ENCODE measurements at places on chromosomes 6 and 20.

DNA sequence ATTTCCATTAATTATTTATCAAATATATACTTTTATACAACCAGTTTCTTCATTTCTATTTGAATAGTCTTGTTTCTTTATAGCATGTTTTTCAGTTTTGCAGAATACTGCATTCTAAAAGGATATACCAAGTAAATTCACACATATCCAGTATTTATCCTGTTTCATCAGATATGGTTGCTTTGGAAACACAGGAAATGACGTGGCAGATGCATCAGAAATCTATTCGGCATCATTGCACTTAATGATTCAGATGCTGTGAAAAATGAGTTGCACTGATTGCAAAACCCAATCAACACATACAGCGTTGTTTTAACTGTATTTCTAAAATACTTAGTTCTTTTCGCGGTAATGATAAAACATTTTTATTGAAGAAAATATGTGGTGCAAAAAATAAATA is 594.9 kb downstream of the CDH26 start:
- DNase-seq = no peak

- no peak for DNase-seq
Measured at GRCh38 chr6:155062866-155063341, 67.8 kb downstream of the TIAM2 start.

DNA sequence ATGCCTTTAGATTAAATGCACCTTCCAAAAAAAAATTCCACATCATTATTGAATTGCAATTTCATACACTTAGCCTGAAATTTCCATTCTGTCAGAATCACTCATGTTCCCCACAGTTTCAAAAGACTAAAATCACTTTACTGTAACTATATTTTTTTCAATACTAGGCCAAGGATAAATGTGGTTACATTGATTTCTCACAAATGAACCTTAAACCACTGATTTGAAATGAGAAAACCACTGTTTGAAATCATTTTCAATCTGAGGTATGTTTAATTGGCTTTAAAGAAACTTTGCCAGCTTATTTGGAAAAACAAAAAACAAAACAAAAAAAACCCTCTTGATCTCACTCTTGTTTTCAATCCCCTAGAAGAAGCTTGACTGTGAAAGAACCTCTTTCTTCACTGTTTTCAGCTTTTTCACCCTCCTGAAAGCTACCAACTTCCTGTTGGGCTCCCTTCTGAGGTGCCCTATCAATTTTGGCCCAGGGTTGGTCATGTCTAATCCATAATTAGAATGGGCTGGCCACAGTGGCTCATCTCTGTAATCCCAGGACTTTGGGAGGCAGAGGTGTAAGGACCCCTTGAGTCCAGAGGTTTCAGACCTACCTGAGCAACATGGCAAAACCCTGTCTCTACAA is 242.5 kb downstream of the ADGRG6 start:
- DNase-seq = no peak

DNA sequence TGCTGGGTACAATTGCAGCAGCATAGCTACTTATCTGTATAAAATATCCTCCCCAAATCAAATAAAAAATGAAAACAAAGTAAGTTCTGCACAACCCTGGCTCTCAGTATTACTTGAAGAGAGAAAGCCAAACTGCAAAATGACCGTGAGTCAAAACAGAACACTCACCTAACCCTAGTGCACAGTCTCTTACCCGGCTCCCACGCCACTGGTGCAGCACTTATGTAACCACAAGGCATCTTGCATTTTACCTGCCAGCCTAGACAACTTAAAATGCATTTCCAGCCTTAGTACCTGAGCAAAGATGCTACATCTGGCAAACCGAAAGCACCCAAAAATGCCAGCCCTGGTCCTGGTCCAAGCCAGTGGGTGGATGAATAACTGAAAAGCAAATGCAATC is 12.4 kb upstream of the SIRPB1 start:
- DNase-seq = no peak

GRCh38 chr6:53433951-53434285 is 85.2 kb upstream of the ELOVL5 start:
- no peak for DNase-seq

- DNase-seq = no peak
Measured at GRCh38 chr6:137033828-137034227, 10.9 kb downstream of the IL20RA start.

DNA sequence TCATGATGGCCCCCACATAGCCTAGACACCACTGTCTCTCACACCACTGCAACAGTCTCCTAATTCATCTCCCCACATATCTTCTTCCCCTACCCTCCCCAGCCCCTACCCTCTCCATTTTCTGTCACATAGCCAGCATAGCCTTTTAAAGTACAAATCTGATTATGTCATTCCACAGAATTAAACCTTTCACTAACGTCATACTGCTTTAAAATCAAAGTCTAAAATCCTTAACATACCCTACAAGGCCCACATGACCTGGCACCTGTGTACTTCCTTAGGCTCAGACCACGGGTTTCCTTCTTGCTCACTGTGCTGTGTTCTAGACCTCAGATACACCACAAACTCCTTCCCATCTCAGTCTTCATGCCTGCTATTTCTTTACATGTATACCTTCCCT is 5.9 kb downstream of the OSTM1 start:
- DNase-seq = no peak

- DNase-seq = no peak
Measured at GRCh38 chr6:83510791-83511190, 1.5 kb upstream of the PRSS35 start.

DNA sequence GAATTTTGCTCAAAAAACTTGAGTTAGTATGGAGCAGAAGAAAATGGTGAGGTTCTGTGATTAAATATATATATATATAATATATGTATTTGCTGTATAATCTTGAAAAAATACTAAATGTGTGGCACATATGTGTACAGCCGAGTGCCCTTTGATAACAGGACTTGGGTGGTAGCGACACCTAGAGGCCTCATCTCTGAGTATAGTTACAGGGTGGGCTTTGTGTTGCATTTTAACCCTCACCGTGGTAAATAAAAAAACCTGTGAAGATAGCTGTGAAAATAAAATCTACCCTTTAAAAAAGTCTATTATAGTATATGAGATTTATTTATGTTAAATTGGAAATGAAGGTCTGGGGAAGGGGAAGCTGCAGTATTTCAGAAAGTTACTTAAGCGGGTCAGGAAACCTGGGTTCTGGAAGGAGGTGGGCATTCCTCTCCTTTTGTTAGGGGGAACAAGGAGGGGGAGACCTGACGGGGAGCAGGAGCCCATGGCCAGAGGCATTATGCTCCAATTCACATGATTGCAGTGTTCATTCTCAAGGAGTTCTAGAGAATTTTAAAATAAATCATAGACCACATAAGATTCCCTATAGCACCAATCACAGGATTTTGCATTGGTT is 82.7 kb downstream of the SH3BGRL2 start:
- no peak for DNase-seq

GRCh38 chr20:17752459-17752858 is 52.7 kb downstream of the BANF2 start:
- DNase-seq = peak; percentile 57

DNA sequence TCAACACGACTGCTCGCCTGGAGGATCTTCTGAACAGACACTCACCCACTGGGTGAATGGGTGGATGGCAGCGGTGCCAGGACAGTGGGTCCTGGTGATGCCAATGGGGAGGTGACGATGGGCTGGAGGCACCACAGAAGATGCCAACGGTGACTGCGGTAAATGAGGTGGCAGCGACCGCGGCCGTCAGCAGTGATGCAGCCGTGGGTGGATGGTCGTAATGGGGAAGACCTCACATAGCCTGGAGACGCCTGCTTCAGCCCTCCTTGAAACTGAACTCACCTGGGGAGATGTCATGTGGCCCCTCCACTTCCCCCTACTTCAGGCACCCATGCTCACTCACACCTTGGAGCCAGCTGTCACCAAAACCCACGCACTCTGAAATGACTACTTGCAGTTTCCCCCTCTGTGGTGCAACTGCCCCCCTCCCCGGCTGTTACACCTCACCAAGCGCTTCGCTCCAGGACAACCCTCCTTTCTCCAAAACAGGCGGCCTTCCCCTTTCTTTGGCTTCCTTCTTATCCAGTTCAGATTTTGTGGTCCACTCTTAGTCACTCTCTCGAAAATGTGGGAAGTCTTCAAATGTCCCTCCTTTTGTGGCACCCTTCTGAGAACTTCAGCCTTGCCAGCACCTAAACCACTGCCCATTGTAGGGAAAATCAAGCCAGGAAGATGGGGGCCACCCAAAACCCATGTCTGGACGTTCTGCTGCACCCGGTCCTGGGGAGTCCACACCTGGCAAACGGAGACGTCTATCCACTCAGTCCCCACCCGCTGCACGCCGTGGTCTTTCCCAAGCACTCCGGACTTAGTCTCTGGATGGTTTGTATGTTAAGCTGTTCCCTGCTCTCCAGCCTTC is 10.4 kb upstream of the ABHD16B start:
- DNase-seq = no peak

DNA sequence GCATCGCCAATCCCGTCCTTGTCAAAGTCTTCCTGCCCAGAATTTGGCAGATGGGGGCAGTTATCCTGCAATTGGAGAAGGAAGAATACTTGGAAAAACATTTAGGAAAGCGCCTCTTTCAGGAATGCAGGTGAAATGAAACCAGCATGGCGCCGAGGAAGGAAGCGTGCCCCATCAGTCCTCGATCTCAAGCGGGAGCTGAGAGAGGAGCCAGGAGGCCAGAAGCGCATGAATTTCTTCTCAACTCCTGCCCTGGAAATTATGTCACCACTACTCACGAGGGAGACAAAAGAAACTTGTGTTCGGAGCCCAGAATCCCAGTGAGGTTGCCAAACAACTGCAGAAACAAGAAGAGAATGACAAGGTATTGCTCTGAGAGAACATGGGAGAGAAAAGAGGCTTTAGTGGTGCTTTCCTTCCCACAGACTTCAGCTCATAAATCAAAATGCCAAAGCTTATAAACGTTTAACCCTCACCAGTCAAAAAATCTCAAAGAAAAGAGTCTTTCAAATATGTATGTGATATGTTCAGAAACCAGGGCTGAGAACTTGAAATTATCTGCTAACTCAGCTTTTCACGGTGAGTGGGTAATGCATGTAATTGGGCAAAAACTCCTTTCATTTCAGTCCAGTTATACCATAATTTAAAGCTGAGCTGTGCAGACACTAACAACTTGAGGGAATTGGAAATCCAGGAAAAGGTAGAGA is 23.9 kb downstream of the THBS2 start:
- DNase-seq = no peak

DNA sequence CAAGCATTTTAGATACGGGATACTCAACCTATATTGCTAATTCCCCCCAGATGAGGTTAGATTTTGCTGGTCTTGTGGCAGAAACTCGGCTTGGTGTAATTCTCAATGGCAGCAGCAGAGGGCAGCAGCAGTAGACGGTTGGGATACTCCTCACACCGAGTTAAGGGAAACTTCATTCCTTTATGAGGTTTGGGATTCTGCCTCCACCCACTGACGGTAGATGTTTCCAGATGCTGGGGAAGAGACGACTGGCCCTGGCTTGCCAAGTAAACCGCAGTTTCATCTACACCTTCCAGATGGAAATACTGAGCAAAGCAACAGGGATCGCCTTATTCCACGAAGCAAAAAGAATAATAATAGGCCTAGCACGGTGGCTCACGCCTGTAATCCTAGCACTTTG is 8.2 kb upstream of the TBC1D7 start:
- DNase-seq = no peak

DNA sequence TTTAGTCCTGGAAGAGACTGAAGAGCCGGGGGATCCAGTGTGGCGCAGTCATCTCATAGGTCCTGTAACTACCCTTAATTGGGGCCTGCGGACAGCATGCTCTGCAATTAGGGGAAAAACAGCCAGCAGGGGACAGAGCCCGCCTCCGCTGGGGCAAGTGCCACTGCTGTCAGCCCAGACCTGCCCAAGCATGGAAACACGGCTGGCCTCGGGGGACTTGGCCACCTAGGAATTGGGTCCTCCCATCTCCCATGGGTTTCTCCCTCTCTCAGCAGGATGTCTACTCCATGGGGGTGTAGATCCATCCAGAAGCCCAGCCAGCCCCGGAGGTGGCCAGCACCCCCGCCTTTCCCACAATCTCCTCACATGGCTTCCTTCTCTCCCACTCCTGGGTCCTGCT is 3.6 kb downstream of the GHRH start:
- no peak for DNase-seq

- DNase-seq = no peak
Measured at GRCh38 chr20:16662467-16662866, 67.4 kb upstream of the SNRPB2 start.

DNA sequence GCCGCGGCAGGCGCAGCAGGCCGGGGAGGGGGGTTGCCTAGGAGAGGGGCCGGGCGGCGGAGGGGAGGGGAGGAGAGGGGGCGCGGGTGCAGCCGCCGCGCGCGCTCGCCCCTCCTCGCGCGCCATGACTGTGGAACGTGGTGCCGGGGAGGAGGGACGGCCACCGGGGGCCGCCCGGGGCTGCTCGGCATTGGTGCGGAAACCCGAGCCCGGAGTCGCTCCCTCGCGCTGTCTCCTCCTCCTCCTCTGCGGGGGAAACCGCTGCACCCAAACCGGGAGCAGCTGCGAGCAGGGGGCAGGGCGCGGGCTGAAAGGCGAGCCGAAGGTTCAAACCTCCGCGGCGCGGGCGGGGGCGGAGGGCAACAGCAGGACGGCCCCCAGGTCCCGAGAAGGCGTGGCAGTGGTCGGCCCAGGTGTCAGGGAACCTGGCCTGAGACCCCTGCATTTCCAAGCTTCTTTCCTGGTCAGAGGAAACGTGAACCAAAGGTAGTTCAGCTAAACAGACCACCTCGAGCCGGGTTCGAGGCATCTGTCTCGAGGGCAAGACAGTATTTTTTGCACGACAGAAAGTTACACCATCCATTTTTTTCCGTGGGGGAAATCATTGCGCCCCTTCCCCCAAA is 1.4 kb upstream of the TRERF1 start:
- peak; percentile 87 for DNase-seq

DNA sequence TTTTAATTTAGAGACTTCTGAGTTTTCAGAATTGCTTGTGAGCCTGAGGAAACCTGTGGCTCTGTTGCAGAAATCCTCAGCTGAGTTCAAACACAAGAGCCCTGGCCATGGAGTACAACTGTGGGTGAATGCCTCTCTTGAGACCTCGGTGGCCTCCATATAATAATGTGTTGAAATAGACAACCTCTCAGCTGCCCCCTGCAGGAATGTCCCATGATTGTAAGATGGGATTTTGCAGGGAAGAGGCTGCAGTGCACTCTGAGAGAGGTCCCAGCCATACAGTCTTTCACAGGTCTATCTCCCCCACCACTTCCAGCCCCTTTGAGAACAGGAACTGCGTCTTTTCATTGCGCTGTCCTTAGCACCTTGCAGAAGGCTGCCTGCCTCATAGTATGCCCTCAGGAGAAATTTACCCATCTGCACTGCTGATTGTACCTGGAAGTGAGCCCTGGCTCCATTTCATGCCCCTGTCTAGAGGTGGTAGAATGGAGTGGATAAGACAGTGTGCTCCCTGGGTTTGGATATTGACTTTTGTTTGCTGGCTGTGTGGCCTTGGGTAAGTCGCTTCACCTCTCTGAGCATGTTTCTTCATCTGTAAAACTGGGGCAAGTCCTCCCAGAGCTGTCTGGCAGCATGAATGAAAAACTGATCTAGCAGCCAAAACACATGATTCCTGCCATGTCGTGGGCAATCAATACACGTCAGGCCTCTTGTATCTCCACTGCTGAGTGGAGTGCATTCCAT is 16.8 kb upstream of the CDH22 start:
- DNase-seq = no peak

GRCh38 chr6:80477591-80477990 is 371.1 kb downstream of the BCKDHB start:
- no peak for DNase-seq
